ENCODE measurements at places on chromosomes 6 and 20.

- DNase-seq = no peak
Measured at GRCh38 chr20:38599410-38599882, 2.2 kb upstream of the ARHGAP40 start.

GRCh38 chr6:108209738-108210137 is 43.9 kb downstream of the NR2E1 start:
- DNase-seq = no peak

GRCh38 chr6:5279891-5280338 is 18.6 kb downstream of the FARS2 start:
- DNase-seq = no peak

- DNase-seq = no peak
Measured at GRCh38 chr20:53149148-53149889, 177.2 kb downstream of the TSHZ2 start.

- DNase-seq = no peak
Measured at GRCh38 chr20:56995149-56995548, 271.3 kb downstream of the BMP7 start.

- no peak for DNase-seq
Measured at GRCh38 chr6:89321131-89321970, 6.3 kb upstream of the GABRR2 start.

- no peak for DNase-seq
Measured at GRCh38 chr6:149876241-149876933, 12.2 kb upstream of the LRP11 start.

DNA sequence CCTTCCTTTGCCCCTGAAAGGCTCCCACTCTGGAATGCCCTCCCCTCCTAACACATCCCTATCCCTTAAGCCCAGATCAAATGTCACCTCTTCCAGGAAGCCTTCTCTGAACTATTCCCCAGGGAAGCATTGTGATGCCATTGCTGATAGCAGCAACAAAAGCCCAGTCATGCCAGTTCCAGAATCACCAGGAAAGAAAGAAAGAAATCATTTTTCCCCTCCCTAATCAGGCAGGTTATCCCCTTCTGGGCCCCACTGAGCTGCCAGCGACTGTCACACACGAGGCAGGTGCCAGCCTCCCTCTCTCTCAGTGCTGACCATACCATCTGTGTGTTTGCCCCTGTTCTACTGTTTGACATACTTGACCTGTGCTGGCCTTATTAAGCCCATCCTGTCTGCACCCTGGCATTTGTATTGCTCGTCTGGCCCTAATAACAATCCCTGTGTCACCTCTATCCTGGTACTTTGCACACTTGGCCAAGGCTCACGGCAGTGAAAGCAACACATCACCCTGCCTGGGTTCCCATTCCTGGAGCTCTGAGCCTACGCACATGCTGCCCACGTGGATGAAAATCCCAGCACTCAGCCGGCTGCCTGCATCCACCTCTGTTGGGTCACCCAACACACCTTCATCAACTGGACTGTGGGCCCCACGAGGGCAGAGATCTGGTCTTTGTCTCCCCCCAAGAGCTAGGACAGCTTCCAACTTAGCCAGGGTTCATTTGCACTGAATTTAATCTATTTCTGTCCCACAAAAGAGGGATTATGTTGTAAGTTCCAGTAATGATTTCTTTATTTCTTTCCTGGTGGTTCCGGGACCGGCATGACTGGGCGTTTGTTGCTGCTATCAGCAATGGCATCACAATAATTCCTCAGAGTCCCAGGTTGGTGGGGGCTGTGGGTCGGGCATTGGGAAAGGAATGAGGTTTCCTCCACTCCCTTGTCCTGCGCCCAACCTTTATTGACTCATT is 5.3 kb upstream of the BPIFB1 start:
- no peak for DNase-seq
